A172 (cell line): ENCODE measurements at places on chromosomes 12 and 14. TPM values are rescaled to one million over a fixed set of nuclear protein-coding genes. Genes with fewer than 3 reads are reported as not detected.

FLVCR2 gene
- 0.59 and 0.65 TPM in 2 replicates for total RNA-seq

TAS2R43 gene
- total RNA-seq, result not detected in 2 replicates

HPD gene
- 0.12 and 1.2 TPM in 2 replicates for total RNA-seq

NAV3 gene
- total RNA-seq, result 38.6 and 52.0 TPM in 2 replicates

LHX5 gene
- total RNA-seq, result not detected in 2 replicates

ZDHHC22 gene
- total RNA-seq, result not detected in 2 replicates

FZD10 gene
- total RNA-seq, result not detected in 2 replicates

KLHDC1 gene
- 0.05 and 1.3 TPM in 2 replicates for total RNA-seq
